ELR (cell line): ENCODE measurements at places on chromosomes 7 and 10.

DNA sequence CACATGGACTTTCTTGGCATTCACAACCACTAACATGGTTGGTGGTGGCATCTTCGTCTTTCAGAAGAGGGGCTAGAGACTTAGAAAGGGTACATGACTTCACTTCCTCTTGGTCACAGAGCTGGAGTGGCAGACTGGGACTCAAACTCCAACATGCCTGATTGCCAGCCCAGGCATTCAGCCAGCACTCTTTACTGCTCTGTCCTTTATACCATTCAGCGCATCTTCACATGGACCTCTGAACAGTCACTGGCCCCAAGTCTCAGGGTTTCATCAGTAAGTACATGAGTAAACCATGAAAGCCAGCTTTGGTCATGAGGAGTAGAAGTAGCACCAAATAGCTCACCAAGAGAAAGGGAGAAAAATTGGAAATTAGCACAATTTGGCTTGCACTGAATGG, 148.4 kb upstream of the KLF14 start:
- peak; percentile 30 for DNase-seq

GRCh38 chr7:50284296-50284695, 20.2 kb upstream of the IKZF1 start:
- DNase-seq, result no peak

- DNase-seq, result no peak
Measured at GRCh38 chr10:75335983-75336382, 65.6 kb downstream of the ZNF503 start.

DNA sequence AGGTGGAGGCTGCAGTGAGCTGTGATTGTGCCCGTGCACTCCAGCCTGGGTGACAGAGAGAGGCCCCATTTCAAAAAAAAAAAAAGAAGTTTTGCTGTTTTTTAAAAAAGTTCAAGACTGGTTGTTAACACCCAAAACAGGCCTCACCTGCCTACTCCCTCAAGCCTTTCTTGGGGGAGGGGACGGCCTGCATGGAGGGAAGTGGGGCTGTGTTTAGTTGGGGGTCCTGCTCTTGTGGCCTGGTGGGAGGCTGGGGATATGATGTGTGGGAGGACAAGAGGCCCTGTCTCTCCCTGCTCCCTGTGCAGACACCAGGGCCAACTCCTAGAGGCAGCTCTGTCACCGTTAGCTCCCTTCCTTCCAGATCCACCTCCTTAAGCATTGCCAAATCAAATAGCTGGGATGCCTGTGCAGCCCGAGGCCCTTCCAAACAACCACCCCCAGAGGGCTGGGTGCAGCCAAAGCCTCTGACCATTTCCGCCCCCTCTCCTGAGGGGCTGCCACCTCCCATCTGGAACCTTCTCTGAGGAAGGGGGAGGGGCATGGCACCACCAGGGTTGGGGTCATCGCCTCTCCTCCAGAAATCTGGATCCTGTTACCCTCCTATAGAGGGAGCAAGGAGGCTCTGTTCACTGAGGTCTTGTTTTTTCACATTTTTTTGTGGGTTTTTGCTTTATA, 32.9 kb upstream of the ANKRD2 start:
- DNase-seq, result peak; percentile 58

GRCh38 chr10:47045331-47045861, 134.2 kb downstream of the PTPN20 start:
- DNase-seq, result no peak

GRCh38 chr10:2150288-2150687, 413.0 kb upstream of the ADARB2 start:
- peak; percentile 0 for DNase-seq

GRCh38 chr7:39375047-39375873, 190.9 kb upstream of the YAE1 start:
- DNase-seq, result no peak

- no peak for DNase-seq
Measured at GRCh38 chr10:105702211-105702610, 1061.1 kb downstream of the SORCS3 start.

DNA sequence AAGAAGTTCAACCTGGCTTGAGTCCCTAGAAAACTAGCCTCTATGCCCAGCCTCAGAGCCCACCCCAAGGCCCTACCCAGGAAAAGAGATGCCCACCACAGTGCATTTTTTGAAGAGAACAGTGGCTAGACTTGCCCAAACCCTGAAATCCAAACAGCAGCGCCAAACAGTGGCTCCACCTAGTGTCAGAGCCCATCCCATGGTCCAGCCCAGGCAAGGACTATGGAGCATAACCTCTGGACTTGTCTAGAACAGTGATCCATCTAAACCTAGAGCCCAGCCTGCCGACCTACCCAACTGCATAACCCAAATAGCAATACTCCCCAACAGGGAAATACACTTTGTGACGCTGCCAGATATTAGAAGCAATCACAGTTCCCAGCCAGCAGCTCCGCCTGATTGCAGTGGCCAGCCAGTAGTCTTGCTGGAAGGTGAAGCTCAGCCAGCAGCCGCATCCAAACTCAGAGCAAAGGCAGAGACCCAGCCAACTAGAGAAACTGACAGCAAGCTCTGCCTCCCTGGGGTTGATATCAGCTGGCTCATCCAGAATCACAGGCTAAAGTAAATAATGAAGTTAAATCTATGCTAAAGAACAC, 44.5 kb downstream of the HBP1 start:
- DNase-seq, result no peak

DNA sequence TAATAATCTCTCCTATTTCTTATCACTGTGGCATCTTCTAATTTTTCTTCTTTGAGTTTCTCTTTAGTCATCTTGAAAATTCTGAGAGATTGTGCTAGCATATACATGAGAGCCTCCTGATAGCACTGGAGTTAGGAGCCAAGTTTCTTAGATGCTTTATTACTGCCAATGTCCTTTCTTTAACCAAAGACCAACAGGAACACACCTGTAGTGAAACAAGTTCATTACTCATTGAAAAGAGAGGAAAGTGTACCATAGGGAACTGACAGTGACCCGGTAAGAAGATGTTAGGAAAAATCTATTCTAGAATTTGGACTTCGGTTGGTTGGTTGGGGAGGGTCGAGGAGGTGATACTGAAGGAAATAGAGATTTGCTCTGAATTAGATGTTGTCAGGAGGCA, 27.1 kb upstream of the CD36 start:
- DNase-seq, result no peak

- no peak for DNase-seq
Measured at GRCh38 chr7:139574618-139575337, 51.3 kb downstream of the CLEC2L start.

GRCh38 chr7:44624318-44624717, 17.9 kb downstream of the OGDH start:
- no peak for DNase-seq
